ENCODE measurements at places on chromosomes 1 and 21.

DNA sequence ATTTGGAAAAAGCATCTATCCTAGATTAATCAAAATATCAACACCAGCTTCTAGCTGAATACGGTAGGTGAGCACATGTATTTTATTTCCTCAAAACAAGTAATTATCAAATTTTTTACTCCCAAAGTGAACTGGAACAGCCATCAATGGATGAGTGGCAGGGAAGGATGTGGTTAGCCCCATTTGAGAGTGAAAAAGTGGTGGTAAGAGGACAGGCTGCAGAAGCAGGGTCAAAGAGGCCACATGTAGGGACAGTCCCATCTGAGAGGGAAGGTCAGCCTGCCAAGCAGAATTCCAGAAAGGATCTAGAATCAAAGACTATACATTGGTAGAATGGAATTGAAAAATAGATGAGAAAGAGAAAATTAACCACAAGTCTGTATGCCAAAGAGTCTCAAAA lies 163.8 kb downstream of the SMYD3 start:
- peak; percentile 29 for DNase-seq

- DNase-seq: no peak
These were observed 14.8 kb upstream of the ETV3L start for GRCh38 chr1:157114183-157115121.

- DNase-seq: no peak
These were observed 1120.3 kb downstream of the MRPL39 start for GRCh38 chr21:24486973-24487372.

DNA sequence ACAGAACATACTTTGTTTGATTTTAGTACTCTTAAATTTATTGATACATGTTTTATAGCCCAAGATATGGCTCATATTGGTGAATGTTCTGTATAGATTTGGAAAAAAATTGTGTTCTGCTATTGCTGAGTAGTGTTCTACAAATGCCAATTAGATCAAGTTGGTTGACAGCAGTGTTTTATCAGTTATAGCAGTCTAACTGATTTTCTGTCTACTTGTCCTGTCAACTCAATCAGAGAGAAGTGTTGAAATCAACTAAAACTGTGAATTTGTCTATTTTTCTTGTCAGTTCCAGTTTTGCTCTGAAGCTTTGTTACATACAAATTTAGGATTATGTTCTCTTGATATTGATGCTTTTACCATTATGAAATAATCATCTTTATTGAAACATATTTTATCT lies 14.7 kb upstream of the MT1HL1 start:
- DNase-seq: no peak

GRCh38 chr1:228332797-228333738 lies 73.6 kb downstream of the TRIM11 start:
- DNase-seq: no peak

GRCh38 chr1:118958140-118958539 lies 30.0 kb downstream of the TBX15 start:
- DNase-seq: no peak

DNA sequence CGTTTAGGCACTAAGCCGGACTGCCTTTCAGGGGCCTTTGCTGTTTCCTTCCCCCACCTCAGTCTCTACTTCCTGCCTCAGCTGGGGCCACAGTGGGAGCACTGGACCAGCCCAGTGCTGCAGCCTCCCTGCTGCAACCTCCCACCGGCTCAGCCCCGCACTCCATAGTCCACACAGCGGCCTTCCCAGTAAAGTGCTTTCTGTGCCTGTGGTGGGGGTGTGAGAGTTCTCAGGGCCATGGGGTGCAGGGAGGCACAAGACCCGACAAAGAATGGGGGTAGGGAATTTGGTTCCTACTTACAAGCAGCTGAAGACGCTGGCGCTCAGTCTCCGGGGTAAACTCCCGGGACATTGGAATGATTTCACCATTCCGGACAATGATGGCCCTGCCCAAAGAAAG lies 3.5 kb downstream of the PPM1J start:
- no peak for DNase-seq

GRCh38 chr1:111320066-111320879 lies 29.6 kb downstream of the CHIA start:
- DNase-seq: no peak

DNA sequence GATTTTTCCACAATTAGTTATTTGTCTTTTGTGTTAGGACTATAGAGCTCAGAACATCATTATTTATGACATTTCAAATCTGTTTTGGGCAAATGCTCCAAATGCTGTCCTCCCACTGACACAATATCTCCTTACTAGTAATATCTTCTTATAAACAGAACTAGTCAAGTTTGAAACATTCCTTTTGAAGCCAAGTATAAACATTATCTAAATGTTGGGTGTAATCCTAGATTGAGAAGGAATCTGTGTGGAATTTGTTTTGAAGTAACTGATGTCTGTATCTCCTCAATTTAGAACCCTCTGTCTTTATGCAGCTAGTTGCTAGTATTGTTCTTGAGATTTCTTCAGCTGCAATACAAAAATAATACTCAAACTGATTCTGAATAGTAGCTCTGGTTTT lies 28.5 kb upstream of the PAXBP1 start:
- no peak for DNase-seq

DNA sequence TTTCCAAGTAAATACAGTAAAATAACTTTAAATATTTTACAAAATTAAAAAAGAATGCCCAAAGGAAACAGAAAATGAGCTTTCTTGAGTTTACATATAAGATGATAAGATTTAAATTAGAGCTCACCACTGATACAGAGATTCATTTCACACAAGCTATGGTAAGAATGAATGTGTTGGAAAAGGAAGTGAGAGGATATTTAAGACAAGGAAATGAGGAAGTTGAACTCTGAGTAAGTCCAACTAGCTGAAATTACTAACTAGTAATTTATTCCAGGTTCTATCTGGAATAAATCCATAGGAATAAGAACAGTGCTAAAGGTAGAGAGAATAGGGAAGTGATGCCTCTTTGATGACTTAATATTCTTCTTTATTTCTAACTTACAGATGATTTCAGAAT lies 42.4 kb downstream of the FNBP1L start:
- no peak for DNase-seq

- DNase-seq: peak; percentile 46
These were observed 643 bp downstream of the CFAP298 start for GRCh38 chr21:32611471-32611997.

- peak; percentile 31 for DNase-seq
These were observed 203.6 kb upstream of the CHODL start for GRCh38 chr21:18041012-18041411.

GRCh38 chr1:158105352-158106095 lies 75.2 kb upstream of the CD1D start:
- no peak for DNase-seq

DNA sequence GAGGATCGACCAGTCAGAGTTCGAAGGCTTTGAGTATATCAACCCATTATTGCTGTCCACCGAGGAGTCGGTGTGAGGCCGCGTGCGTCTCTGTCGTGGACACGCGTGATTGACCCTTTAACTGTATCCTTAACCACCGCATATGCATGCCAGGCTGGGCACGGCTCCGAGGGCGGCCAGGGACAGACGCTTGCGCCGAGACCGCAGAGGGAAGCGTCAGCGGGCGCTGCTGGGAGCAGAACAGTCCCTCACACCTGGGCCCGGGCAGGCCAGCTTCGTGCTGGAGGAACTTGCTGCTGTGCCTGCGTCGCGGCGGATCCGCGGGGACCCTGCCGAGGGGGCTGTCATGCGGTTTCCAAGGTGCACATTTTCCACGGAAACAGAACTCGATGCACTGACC lies 9.6 kb downstream of the FAAP20 start:
- DNase-seq: no peak

DNA sequence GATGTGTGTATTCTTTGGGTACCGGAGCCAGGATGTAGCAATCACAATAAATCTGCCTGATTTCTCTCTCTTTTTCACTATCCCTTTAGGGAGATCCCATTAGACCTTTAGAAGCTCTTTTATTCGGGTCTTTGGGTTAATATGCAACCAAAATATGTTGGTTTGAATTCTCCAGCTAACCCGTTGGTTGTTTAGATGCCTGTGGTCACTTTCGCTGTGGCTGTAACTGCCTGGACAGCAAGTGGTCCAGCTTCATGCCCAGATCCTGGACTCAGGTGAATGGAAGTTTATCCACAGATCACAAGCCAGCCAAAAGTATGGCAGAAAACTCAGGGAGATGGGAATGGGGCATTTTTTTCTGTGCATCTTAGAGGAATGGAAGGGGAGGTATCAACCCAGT lies 12.3 kb downstream of the KAZN start:
- DNase-seq: no peak

GRCh38 chr1:160834945-160835565 lies 27.6 kb downstream of the CD244 start:
- DNase-seq: peak; percentile 73

- DNase-seq: no peak
These were observed 116.0 kb upstream of the KCNJ6 start for GRCh38 chr21:38032082-38032801.

GRCh38 chr21:39111931-39112550 lies 71.2 kb downstream of the PSMG1 start:
- DNase-seq: no peak

DNA sequence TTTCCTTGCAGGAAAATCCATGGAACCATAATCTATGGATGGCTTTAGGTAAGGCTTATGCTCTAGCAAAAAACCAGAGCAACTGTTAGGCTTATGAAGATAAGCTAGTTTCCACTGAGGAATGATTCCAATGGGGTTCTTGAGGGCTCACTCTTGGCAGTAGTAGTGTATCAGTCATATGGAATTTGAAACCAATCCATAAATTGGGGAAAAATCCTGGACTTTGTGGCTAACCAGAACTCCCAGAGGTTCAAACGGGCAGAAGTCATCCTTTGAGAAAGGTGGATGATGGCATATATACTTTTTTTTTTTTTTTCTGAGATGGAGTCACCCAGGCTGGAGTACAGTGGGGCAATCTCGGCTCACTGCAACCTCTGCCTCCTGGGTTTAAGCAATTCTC lies 54.2 kb upstream of the ATF3 start:
- no peak for DNase-seq

DNA sequence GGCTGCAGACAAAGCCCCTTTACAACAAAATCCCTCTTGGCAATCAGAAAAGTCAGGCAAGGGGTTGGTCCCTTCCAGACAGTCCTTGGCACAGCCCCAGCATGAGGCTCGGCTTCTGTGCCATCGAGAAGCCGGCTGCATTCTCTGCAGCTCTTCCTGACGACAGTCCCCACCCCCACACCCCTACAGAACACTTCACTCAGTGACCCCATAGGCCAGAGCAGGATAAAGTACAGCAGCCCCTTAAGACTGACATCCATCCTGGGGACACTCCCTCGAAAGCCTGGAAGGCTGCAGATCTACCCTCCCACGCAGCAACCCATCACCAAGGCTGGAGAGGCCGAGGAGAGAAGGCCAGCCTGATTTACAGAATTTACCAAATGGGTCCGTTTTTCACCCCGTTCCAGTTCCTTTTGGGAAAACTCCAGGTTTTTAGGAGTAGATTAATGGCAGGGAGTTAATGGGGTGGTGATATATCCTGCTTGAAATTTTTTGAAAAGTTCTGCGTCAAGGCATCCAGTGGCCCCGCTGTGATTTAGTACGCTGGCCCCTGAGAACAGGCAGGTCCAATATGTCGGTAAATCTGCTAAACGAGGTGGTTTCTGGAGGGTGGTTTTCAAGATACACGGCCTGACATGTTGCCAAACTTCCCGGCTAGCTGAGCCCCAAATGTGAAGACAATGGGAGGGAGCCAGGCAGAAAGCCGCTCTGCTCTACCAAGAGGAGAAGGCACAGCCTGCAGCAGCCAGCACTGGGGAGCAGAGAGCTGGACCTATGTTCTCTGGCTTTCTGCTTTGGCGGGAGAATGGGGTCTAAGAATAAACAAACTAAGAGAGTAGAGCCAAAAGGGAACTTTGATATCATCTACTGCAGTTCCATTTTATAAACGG lies 81.7 kb downstream of the SSBP3 start:
- DNase-seq: no peak

GRCh38 chr1:71641903-71642302 lies 561.1 kb upstream of the ZRANB2 start:
- DNase-seq: no peak

DNA sequence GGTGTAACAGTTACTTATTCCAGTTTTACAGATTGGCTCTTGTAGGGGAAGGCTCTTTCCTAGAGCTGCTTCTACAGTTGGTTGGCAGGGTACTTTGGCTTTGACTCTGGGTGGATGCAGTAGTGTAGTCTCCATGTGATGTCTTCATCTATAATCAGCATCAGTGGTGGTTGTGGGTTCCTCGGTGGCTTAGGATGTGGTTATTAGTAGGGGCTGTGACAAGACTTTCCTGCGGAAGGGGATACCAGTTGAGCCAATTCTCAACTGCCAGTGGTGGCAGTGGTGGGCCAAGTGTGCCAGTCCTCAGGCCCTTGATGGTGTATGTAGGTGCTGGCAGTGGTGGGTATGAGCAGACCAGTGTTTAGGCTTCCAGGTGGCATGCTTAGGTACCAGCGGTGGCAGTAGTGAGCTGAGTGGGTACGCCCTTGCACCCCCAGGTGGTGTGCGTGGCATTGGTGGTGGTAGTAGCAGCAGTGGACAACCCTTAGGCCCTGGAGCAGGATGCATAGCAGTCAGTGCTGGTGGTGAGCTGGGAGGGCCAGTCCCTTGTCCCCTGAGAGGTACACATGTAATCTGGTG lies 27.2 kb upstream of the KLF18 start:
- peak; percentile 63 for DNase-seq

- peak; percentile 60 for DNase-seq
These were observed 2.0 kb downstream of the SLAMF7 start for GRCh38 chr1:160741092-160741501.

DNA sequence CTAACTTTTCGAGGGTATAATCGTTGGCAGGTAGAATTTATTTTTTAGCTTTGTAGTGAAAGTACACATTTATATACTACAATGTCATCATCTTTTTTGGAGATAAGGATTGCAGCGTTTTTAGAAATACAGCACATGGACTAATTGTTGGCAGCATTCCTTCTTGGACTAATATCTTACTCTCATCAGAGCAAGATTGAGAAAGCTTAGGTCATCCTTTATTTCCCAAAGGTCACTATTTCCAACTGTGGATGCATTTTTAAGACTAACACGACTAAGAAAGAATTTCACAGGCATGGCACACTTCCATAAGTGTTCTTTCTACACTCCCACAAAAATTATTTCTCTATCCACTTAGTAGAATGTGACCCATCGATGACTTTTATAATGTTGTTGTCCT lies 732.3 kb downstream of the NCAM2 start:
- no peak for DNase-seq

- no peak for DNase-seq
These were observed 53.8 kb upstream of the PSEN2 start for GRCh38 chr1:226816576-226816975.

DNA sequence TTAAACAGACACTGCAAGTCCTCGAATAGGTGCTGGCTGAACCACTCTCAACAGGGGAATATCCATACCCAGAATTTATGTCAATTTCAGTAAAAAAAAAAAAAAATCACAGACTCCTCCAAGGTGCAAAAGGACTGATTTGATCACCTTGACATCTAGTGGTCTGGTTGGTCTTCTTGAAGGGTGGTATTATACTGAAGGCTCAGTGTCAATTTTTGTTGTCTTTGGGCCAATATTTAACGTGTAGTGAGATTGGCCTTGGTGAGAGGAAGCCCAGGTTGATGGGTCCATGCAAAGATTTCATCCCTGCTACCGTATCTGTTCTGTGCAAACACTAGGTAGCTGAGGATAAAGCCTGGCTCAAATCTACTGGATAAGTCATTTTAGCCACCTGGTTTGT lies 4.0 kb upstream of the GBP5 start:
- DNase-seq: no peak

- DNase-seq: no peak
These were observed 16.9 kb upstream of the SLAMF9 start for GRCh38 chr1:159970932-159971342.

Data from activated CD4-positive, alpha-beta T cell treated with anti-CD3 and anti-CD28 coated beads, Interleukin-10, Interleukin-2, amounts not matched to agents 100 ng/mL and 50 ng/mL, durations not matched to agents 16 hours and 8 hours (primary cell).